Activated T-helper 1 cell treated with Interleukin-2 at 50 U/mL for 16 hours (primary cell): ENCODE measurements at places on chromosomes 16 and 17.

DNA sequence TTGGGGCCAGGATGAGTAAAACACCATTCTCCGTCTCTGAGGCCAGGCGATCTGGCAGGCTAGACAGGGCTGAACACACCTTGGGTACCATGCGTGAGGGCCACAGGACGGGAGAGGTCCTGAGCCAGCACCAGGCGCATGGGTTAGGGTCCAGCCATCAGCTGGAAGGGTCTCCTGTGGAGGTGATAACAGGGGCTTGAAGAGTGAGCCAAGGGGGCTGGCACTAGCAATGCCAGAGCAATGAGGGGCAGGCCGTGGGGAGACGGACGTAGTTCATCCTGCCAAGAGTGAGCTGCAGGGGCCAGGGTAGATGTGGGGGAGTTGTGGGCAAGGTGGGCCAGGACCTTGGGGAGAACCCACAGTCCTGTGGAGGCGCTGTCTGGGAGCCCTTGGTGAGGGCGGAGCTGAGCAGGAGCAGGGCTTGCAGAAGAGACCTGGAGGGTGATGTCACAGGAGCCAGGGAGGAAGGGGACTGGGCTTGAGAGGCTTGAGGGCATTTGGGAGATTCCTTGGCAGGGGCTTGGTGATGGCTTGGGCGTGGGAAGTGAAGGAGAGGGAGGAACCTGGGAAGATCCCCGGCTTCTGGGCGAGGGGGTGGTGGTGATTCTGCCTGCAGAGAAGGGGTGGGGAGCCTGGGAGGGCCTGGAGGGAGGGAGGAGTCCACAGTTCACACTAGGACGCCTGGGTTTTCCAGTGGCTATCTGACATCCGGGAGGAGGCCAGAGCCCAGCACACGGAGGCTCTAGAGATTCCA lies 6.3 kb upstream of the NPTX1 start:
- no peak for DNase-seq

DNA sequence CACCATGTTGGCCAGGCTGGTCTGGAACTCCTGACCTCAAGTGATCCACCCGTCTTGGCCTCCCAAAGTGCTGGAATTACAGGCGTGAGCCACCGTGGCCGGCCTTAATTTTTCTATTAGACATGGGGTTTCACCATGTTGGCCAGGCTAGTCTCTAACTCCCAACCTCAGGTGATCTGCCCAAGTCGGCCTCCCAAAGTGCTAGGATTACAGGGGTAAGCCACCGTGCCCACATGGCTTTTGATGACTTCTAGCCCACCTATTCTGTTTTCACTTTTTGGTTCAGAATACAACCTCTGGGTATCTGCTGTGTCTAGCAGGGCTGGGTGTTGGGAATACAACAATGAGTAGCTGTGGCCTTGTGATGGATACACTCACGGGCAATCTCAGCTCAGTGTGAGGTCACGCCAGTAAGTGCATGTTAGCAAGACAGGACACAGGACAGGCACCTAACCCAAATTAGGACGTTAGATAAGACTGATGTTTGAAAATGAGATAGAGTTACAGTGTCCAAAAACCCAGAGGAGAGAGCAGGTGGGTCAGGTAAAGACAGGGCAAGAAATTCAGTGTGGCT lies 14.1 kb upstream of the YWHAE start:
- no peak for DNase-seq

DNA sequence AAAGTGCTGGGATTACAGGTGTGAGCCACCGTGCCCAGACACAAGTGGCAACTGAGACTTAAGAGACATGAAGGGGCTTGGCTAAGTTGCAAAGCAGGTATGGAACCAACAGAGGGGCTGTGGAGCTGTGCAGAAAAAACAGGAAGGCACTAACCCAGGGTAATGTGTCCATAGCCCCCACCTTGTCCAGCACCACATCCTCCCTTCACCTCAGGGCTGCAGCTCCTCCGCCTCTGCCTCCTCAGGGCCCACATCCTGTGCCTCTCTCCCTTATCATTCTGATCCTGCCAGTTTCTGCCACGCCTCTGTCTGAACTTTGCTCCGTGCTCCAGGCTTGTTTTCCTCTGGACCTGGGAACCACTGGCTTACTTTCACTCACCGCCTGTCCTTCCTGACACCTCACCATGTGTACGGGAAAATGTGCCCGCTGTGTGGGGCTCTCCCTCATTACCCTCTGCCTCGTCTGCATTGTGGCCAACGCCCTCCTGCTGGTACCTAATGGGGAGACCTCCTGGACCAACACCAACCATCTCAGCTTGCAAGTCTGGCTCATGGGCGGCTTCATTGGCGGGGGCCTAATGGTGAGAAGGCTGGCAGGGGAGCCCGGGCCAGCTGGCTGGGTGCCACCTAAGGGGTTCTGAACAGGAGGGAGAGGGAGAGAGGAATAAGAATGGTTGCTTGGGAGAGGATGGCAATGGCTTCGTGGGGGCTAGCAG lies at the start of gene TM4SF5:
Gene TM4SF5 (plus strand): TSS at position 368 of the 716 bp plus-strand sequence. CDS start 37 bp downstream, at position 405.
- no peak for DNase-seq

GRCh38 chr17:73630965-73631595 lies 13.2 kb downstream of the SDK2 start:
- no peak for DNase-seq

DNA sequence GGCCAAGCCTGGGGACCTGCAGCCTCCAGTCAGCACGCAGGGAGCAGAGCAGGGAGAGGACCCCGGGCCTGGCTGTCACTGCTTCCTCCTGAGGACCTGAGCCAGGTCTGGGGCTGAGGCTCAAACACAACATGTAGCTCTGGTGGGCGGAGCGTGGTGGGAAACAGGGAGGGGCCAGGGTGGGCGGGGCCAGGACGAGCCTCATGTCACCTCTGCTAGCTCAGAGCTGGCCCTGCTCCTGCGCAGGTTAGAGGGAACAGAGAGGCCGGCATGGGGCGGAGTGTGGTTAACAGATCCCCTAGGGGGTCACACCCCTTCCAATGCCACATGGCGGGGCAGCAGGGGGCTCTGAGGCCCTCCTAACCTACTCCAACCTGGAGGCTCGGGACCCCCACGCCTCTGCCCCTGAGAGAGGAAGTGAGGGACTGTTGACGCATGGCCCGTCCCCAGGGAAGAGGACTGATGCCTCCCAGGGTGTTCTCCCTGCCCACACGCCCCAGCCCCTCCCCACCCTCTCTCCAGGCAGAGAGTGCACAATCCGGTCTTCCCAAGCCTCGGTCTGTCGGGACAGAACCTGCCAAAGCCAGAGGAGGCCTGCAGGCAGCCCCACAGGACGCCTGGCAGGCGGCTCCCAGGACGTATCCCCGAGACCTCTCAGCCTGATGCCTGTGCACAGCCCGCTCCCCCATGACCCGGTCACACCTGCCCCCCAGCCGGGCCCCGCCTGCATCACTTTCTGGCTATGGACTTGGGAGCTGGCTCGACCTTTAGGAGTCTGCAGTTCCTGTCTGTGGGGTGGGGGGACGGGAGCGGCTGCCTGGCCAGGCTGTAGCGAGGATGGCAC lies 15.2 kb downstream of the PIEZO1 start:
- no peak for DNase-seq

GRCh38 chr17:70810609-70811008 lies 641.3 kb downstream of the KCNJ2 start:
- DNase-seq: no peak

GRCh38 chr16:87924811-87925670 lies 11.3 kb downstream of the CA5A start:
- DNase-seq: no peak

DNA sequence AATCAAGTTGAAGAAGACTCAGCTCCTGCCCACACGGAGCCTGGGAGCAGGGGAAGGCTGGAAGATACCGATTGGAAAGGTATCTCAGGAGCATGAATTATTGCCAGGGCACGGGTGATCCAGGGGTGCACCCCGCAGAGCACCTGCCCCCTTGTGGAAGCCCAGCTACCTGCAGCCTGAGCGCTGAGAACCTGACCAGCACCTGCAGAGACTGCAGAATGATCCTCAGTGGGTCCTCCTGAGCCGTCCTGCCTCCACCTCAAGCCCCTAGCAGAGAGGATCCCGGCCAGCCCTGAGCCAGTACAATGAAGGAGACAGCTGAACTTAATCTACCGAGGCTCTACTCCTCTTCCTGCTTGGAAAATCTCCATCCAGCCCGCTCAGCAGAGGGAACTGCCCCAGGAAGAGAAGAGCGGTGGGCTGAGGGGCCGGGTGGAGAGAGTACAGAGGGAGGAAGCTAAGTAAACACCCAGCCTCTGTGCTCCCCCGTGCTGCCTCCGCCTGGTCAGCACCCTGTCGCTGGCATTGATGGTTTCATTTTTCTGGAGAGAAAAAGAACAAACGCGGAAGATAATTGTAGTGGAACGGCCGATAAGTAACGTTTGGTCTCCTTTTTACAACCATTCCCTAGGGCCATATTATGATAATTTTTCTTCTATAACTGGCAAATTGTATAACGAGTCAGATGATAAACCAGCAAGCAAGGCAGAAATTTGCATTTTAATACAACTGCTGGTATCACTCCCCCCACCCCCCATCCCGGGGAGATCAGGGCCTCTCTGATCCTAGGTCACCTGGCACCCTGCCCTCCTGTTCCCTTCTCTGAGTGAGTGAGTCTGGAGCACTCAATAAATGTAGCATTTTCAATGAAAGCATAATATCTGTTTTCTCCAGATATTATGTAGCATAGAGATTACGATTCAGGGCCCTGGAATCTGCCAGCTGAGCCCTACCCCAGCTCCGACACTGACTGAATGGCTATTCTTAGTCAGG lies 204.5 kb upstream of the RPL38 start:
- peak; percentile 47 for DNase-seq

DNA sequence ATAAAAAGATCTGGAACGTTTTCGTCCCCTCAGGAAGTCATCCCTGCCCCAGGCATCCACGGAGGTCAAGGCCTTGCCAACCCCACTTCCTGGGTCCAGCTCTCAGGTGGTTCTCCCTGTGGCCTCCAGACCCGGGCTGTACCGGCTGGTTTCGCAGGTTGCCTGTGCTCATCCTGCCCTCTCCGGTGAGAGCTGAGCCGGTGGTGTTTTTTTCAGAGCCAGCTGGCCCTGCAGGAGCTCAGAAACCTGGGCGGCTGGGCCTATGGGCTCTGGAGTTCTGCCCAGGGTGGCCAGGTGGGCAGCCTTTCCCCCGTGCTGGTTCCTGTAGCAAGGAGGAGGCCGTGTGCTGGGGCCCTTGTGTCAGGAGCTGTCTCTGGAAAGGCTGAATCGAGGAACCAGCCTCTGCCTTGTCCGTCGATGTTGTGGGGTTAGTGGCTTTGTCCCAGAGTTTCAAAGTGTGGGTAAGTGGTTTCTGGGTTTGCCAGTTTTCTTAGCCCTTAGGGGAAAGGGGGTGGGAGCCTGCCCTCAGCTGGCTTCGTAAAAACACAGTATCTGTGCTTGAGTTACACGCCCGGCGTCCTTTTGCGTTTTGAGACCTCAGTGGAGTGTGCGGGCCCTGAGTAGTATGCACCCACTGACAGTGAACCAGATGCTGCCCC lies 23.6 kb downstream of the C16orf90 start:
- no peak for DNase-seq

DNA sequence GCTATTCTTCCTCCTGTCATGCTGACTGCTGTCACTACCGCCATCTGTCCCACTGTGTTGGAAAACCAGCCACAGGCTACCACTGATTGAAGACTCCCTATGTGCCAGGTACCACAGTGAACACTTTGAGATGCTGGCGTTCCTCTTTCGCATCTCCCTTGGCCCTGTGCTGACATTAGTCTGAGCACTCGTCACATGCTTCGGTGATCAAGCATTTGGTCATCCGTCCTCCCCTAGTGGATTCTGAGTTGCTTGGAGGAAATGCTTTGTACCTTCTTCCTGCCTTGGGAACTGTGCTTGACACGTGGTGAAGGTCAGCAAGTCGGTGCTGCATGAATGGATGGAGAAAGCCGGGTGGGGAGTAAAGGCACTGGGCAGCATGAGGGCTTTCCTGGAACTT lies 260.1 kb downstream of the SNX29 start:
- DNase-seq: no peak

DNA sequence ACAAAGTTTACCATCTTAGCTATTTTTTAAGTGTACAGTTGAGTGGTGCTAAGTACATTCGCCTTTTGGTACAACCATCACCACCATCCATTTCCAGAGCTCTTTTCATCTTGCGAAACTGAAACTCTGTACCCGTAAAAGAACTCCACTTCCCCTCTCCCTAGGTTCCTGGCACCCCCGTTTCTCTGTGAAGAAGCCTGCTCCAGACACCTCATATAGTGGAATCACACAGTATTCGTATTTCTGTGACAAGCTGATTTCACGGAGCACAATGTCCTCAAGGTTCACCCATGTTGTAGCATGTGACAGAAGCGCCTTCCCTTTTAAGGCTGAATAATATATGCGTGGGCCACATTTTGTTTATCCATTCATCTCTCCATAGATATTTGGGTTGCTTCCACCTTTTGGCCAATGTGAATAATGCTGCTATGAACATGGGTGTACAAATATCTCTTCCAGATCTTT lies 54.2 kb upstream of the MAP3K14 start:
- DNase-seq: no peak

DNA sequence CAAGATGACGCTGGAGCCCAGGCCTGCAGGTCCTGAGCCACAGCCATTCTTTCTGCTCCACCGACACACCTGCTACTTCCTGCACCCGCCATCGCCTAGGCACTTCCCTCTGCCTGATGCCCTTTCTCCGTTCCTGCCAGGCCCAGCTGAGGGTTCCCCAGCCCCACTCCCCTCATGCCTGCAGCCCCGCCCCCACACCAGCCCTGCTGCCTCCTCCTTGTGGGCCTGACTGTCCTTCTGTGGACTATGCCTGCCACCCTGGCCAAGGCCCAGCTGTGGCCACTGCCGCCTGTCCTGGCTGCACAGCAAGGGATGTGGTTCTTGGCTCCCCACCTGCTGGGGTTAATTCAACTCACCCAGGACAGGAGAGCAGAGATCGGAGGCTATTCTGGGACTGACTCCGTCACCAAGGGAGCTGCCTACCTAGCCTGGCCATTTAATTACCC lies 7.5 kb downstream of the NATD1 start:
- no peak for DNase-seq

DNA sequence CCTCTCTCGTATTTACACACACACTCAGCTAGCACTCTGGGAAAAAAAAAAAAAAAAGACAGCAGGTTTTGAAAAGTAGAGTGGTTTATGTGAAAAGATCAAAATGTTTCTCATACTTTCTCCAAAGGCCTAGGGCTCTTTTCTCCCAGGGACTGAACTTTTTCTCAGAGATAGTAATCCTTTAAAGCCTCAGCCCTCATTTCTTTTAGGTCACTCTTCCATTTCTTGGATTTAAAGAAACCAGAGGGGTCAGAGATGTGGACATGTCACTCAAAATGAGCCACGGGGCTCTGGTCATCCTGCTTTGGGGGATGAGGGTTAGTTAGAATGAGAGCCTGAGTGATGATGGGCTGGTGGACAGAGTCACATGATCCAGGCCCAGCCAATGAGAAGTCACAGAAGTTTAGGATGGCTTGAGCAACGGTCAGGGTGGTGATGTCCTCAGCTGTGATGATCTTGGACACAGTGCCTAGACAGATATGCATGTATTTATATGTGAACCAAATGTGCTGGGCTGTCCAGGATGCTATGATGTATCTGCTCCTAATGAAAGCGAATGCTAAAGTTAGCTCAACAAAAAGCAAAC lies 33.7 kb upstream of the AXIN2 start:
- DNase-seq: no peak

GRCh38 chr17:78849026-78849425 lies 8.4 kb upstream of the USP36 start:
- no peak for DNase-seq

GRCh38 chr17:11006530-11006929 lies 168.6 kb upstream of the PIRT start:
- DNase-seq: no peak
